ENCODE measurements at places on chromosomes 12 and 14.

DNA sequence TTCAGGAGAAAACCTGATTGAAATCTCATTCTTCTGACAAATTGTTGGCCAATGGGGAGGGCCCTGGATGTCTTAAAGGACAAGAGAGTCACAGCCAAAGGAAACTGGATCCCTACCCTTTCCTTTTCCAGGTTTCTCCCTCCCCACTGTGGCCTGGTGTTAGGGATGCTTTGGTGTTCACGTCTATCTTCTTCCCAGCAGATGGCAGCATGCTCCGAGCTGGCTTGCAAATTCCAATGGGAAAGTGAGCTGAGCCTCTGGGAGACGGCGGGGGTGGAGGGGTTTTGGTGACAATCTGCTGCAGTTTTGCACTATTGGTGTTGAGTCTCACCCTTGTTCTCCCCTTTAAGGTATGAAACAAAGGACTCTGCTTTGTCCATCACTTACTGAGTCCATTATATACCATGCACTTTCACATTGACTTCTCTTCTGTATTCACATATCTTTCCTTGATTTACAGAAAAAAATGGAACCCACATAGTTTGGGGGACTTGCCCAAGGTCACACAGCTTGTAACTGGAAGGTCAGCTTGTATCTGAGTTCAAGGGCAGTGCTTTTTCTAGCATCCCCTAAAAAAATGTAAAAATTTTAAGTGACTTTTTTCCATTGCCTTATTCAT, 39.3 kb downstream of the CCDC177 start:
- peak; percentile 72 for DNase-seq

GRCh38 chr14:35678403-35679028, 130.6 kb downstream of the RALGAPA1 start:
- peak; percentile 4 for DNase-seq

DNA sequence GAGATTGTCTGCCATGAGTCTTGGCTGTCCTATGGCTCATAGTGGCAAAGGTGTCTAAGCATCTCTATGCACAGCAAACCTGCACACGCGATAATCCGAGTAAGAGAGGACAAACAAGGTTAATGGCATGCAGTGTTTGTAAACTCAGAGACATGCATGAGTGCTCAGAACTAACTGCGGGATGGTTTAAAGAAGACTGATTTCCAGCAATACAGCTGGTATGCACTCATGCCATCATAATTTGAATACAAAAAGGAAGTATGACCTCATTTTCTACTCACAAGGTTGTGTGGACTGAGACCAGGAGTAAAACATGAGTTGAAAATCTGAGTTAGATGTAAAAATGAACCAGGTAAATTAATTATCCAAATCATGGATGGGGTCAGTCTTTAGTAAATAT, 16.6 kb upstream of the TCP11L2 start:
- no peak for DNase-seq

DNA sequence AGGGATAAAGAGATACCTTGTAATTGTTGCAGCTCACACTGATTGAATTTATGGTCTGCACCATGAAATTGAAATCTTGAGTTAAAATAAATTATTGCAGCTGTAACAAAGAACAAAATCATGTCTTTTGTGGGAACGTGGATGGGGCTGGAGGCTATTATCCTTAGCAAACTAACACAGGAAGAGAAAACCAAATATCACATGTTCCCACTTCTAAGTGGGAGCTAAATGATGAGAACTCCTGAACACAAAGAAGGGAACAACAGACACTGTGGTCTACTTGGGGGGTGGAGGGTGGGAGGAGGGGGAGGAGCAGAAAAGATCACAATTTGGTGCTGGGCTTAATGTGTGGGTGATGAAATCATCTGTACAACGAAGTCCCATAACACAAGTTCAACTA, 22.6 kb downstream of the ERP27 start:
- DNase-seq = no peak

Data from hepatocyte (in vitro differentiated cells).